ENCODE measurements at places on chromosomes 7 and 10. TPM values are rescaled to one million over a fixed set of nuclear protein-coding genes. Genes with fewer than 3 reads are reported as not detected.

The FLNC gene
- 23.7 TPM for total RNA-seq

The SEMA3C gene
- 0.54 TPM for total RNA-seq

The FAM25C gene
- not detected for total RNA-seq

The GRM3 gene
- 13.6 TPM for total RNA-seq

The TEX47 gene
- not detected for total RNA-seq

- DNase-seq, result no peak
- H3K4me1 ChIP-seq, result no peaks in the 10 kb centered on the region
- H3K27me3 ChIP-seq, result no peaks in the 10 kb centered on the region
- no peaks in the 10 kb centered on the region for H3K36me3 ChIP-seq
- H3K4me3 ChIP-seq, result no peak overlapping the region
- no peak overlapping the region for H3K27ac ChIP-seq
Observed at GRCh38 chr7:15219758-15220157, 317.2 kb upstream of the DGKB start.

DNA sequence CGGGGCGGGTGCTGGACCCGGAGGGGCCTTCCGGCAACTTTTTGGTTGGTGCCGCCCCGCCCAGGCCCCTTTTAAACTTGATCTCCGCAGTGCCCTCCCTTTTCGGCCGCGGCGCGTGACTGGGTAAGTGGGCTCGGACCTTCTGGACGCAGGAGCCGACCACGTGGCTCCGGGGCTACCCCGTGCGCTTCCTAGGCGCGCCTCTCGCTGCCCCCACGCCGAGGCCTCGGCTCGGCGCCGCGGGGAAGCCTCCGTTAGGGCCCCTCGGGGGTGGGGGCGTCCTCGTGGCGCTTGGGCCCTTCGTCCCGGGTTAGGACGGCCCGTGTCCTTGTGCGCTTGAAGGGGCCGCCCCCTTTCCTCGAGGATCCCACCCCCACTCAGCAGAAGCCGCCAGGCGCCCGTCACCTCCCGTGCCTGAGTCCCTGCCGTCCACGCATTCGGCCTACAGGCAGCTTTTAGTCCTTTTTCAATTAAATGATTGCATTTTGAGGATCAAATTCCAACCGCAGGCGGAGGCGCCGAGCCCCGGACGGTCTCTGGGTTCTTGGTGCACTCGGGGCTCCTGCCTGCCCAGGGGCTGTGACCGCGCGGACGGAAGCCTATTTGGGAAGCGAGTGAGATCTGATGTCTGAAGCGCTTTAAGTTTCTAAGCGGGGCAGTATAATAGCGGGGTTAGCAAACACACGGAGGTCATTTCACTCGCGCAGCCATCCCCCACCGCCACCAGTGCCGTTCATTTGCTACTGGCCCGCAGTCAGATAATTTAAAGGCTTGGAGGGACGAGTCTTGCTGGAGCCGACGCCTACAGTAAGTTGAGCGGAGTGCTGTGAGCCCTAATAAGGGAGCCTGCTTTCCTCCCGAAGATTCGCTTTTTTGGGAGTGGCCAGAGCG, 31.8 kb upstream of the TOMM7 start:
- H3K4me1 ChIP-seq, result peaks cover 4% of the 10 kb centered on the region
- no peaks in the 10 kb centered on the region for H3K36me3 ChIP-seq
- peaks cover 24% of the 10 kb centered on the region for H3K27me3 ChIP-seq

- peaks cover 3% of the 10 kb centered on the region for H3K36me3 ChIP-seq
- no peak overlapping the region for H3K27ac ChIP-seq
- no peak overlapping the region for H3K4me3 ChIP-seq
- no peak for DNase-seq
Observed at GRCh38 chr10:86931872-86932271, 25.5 kb downstream of the MMRN2 start.

DNA sequence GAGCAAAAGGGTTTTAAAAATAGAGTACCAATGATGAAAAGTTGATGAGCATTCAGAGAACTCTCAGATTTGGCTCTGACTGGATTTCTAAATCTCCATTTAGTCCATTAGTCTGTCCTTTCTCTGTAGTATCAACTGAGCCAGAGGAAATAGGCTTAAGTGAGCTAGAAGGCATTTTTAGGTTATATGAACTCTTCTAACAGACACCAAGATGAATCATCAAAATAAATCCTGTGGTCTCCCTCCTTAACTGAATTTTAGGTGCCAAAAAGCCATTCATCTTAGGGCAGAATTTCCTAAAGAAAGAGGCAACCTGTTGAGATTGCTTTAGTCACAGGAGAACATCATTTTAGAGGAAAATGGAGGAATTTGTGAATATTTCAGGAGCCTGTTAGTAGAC, 305.1 kb downstream of the AUTS2 start:
- no peak overlapping the region for H3K27ac ChIP-seq
- H3K36me3 ChIP-seq, result no peaks in the 10 kb centered on the region
- H3K4me1 ChIP-seq, result peaks cover 5% of the 10 kb centered on the region
- no peaks in the 10 kb centered on the region for H3K27me3 ChIP-seq

DNA sequence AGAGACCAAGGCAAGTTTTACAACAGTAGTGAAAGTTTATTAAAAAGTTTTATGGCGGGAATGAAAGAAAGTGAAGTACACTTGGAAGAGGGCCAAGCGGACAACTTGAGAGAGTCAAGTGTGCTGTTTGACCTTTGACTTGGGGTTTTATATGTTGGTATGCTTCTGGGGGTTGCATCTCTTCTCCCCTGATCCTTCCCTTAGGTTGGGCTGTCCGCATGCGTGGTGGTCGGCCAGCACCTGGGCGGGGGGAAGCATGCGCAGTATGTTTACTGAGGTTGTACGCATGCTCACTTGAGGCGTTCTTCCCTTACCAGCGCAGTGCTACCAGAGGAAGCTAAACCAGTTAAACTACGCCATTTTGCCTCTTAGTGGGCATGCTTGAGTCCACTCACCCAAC, 31.9 kb downstream of the NUP42 start:
- no peak overlapping the region for H3K27ac ChIP-seq
- no peak for DNase-seq
- H3K36me3 ChIP-seq, result no peaks in the 10 kb centered on the region
- no peaks in the 10 kb centered on the region for H3K4me1 ChIP-seq
- H3K4me3 ChIP-seq, result no peak overlapping the region

GRCh38 chr10:119341459-119342301, 134.3 kb downstream of the GRK5 start:
- no peak for DNase-seq
- H3K36me3 ChIP-seq, result no peaks in the 10 kb centered on the region
- no peaks in the 10 kb centered on the region for H3K27me3 ChIP-seq
- no peak overlapping the region for H3K27ac ChIP-seq

DNA sequence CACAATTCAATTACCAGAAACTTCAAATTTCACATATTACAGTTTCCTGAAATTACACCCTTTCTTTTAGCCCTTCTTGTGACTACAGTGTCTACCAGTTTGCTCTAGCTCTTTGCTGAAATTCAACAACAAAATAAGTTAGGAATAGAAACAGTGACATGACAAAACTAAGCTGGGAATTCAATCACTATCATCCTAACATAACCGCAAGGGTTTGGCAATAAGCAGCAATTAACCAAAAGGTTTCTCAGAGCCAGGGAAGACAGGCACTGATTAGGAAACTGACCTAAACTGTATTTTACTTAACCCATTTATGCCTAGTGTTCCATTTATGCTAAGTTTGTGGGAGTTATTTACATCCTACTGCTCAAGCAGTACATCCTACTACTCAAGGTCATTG, 31.3 kb downstream of the HIBADH start:
- no peak for DNase-seq
- H3K4me3 ChIP-seq, result no peak overlapping the region
- peaks cover 26% of the 10 kb centered on the region for H3K36me3 ChIP-seq
- H3K27ac ChIP-seq, result no peak overlapping the region

DNA sequence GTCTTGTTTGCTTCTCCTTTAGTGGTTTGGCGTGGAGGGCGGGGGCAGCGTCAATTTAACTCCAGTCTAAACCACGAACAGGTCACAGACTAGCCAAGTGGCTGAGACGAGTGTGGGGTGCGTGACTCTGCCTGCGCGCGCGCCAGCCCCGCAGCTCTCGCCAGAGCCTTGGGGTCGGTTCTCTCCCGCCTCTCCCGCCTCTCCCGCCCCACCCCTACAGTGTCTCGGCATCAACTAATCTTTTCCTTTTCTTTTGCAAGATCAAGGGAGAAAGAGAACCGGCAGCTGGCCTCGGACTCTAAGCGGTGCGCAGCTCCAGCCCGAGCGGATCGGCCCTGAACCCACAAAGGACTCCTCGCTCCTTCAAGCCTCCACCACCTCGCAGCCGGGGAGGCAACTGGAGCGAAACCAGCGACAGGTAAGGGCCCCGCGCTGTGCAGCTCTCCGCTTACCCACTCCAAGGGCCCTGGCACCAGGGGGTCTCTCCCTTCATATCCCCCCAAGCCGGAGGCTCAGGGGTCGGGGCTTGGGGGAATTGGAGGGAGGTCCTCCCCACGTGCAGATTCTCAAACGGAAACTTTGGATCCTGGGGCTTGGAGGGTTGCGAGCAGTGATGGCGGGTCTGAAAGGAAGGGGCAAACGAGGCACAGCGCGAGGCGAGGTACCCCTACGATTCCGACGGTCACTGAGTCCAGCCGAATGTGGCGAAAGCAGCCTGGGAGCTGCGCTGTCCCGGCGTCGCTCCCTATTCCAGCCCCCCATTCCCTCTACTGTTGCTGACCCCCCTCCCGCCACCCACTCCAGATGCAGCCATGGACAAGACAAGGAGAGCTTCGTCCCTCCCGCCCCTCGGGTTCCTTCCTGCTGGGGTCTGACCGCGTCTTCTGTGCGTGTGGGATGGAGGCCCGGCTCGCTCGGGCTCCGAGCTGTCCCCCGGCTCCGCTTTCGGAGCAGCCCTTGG, 829 bp downstream of the CHRM2 start:
- peaks cover 100% of the 10 kb centered on the region for H3K27me3 ChIP-seq
- no peaks in the 10 kb centered on the region for H3K36me3 ChIP-seq

DNA sequence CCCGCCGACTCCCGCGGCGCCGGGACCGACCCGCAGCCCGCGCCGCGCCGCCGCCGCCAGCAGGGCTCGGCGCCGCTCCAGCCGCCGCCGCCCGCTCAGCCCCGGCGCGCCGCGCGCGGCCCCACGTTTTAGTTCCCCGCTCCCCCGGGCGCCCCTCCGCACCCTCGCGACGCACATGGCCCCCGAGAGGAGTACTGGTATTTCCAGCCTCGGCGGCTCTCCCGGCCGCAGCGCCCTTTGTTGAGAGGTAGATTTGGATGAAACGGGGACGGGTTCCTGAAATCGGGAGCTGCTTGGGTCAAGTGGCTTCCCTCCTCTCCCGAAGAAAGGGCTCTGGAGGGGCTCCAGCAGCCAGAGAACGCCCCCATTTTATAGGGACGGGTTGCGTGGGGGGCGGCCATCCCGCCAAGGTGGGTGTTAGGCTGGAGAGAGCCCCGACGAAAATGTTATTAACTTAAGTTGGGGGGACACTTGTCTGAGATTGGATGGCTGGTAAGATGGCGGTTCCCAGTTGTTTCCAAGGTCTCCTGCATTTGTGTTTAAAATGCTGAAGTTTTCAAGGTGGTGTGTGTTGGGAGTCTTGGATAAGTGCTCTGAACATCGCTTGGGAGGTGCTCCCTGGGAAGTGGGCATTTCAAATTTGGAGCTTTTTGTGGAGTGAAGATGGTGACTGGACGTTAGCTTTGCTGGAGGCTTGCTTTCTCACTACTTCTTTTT, 1.2 kb downstream of the BMI1 start:
- H3K36me3 ChIP-seq, result no peaks in the 10 kb centered on the region
- peak overlapping the region; percentile 73 for H3K4me3 ChIP-seq
- H3K27ac ChIP-seq, result no peak overlapping the region
- DNase-seq, result peak; percentile 70
- peaks cover 22% of the 10 kb centered on the region for H3K4me1 ChIP-seq
- H3K27me3 ChIP-seq, result peaks cover 83% of the 10 kb centered on the region

DNA sequence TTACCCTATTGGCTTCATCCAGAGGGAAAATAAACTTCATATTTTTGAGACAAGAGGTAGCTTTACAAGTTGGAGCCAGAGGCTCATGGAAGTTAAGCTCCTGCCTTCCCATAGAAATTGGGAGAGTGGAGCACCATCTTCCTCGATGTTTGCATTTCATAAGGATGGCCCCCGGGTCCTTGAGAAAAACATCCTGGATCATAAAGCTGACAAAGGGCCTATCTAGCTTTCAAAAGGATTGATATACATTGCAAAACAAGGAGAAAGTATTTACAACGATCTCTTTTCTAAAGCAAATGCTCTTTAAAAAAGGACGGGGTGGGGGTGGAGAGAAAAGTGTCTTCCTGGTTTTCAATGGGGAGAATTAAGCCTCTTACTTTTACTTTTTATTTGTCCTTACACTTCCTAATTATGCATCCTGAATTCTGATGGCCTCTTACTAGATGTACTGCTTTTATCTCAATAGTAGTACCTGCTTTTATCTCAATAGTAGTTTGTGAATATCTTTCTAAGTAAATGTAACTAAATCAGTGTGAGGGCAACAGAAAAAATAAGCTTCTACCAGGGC, 65.6 kb downstream of the PTPRZ1 start:
- H3K4me1 ChIP-seq, result peaks cover 75% of the 10 kb centered on the region
- H3K36me3 ChIP-seq, result peaks cover 4% of the 10 kb centered on the region
- no peak for DNase-seq
- H3K27ac ChIP-seq, result peak overlapping the region; percentile 75

DNA sequence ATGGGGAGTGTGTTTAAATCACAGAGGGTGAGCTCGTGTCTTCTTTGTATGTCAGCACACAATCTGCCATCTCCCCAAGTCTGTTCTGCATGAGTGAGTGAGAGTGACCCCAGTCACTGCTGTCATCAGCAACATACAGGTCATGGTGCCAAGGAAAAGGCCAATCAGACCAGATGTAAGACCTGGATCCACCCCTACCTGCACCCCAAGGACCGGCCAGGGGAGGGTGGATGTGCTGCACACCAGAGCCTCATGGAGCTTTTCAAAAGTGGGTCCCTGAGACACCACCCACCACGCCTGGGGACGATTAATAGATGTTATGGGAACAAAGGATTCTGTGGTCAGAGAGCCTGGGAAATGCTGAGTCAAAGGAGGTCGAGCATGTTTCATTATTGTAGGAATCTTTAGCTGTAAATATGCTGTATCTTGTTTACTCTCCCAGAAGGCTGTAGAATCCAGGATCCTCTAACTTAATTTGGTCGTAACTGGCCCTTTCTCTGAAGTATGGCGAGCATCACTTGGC, 420.5 kb downstream of the RPS24 start:
- no peak overlapping the region for H3K27ac ChIP-seq
- H3K4me1 ChIP-seq, result peaks cover 20% of the 10 kb centered on the region
- no peaks in the 10 kb centered on the region for H3K27me3 ChIP-seq
- no peaks in the 10 kb centered on the region for H3K36me3 ChIP-seq
- H3K4me3 ChIP-seq, result no peak overlapping the region

GRCh38 chr10:33731322-33731721, 396.9 kb upstream of the NRP1 start:
- H3K27ac ChIP-seq, result no peak overlapping the region
- H3K27me3 ChIP-seq, result no peaks in the 10 kb centered on the region
- H3K4me3 ChIP-seq, result no peak overlapping the region
- no peaks in the 10 kb centered on the region for H3K4me1 ChIP-seq

- no peaks in the 10 kb centered on the region for H3K4me1 ChIP-seq
- H3K27me3 ChIP-seq, result no peaks in the 10 kb centered on the region
- H3K4me3 ChIP-seq, result no peak overlapping the region
- no peaks in the 10 kb centered on the region for H3K36me3 ChIP-seq
- DNase-seq, result no peak
Observed at GRCh38 chr7:143012001-143012400, 14.9 kb downstream of the OR9A2 start.

GRCh38 chr10:87942884-87943527, 79.6 kb downstream of the PTEN start:
- H3K4me3 ChIP-seq, result no peak overlapping the region
- H3K27ac ChIP-seq, result no peak overlapping the region
- H3K4me1 ChIP-seq, result no peaks in the 10 kb centered on the region
- DNase-seq, result no peak

GRCh38 chr10:45447416-45447815, 73.4 kb downstream of the ALOX5 start:
- H3K4me3 ChIP-seq, result no peak overlapping the region
- no peak for DNase-seq
- no peaks in the 10 kb centered on the region for H3K36me3 ChIP-seq
- H3K4me1 ChIP-seq, result no peaks in the 10 kb centered on the region
- no peak overlapping the region for H3K27ac ChIP-seq
